ENCODE measurements at places on chromosomes 6 and 20. TPM values are rescaled to one million over a fixed set of nuclear protein-coding genes. Genes with fewer than 3 reads are reported as not detected.

DNA sequence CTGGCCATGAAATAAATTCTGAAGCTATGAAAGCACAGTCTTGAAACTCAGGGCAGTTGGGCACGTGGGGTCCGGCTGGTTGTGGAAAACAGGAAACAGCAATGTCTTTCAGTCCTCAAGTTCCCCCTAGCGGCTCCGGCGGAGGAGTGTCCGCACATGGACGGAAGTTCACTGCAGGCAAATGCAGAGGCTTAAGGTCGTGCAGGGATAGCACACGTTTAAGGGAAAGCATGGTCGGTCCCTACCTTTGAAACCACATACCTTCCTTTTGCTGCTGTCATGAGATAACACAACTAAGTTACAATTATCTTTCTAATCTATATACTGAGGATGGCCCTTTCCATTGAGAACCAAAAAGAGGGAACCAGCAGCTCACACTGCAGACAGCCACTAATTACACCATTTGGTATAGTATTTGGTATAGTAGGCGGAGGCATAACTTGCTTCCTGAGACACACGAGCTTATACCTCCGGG lies 52.6 kb upstream of the NFATC2 start:
- peak; percentile 87 for DNase-seq

- DNase-seq = no peak
Observed at GRCh38 chr20:23507346-23507745, 16.4 kb downstream of the CST8 start.

GRCh38 chr6:144666781-144667180 lies 381.6 kb downstream of the UTRN start:
- no peak for DNase-seq

- no peak for DNase-seq
Observed at GRCh38 chr6:25137480-25137879, 141.7 kb upstream of the CARMIL1 start.

DNA sequence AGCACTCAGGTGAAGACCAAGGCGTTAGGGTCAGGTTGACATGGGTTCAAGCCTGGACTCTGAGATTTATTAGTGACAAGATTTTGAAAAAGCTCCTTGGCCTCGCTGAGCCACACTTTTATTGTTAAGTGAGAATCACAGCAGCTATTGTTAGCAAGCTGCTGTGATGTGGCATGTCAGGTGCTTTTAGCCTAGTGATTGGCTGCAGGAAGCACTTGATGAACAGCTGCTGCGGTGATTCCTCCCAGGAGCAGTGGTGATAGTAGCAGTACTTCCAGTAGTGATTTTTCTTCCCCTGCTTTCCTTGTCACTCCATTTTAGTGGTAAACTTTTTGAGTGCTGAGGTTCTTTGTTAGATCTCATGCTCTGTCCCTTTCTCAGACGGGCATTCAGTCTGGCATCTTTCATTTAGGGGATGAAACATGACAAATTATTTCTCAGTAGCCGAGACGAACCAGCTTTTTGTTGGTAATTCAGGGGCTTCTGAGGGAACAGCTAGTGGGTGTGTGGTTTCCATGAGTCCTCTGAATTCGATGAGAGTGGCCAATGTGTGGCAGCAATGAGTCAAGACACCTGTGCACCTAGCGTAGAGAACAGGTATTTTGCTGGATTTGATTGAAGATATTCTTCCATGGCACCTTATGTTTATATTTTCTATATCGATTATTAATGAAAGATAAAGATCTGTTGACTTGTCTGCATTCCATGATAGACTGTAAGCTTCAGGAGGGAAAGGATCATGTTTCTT lies 696.7 kb downstream of the DHX35 start:
- DNase-seq = no peak

Gene NKAIN4
- total RNA-seq = not detected

Gene KIAA1755
- total RNA-seq = 5.1 TPM
